Upper lobe of right lung (tissue), 1 donor: ENCODE measurements at places on chromosomes 5 and 9. TPM values are rescaled to one million over a fixed set of nuclear protein-coding genes. Genes with fewer than 3 reads are reported as not detected.

Gene IQGAP2
- total RNA-seq = 31.0 TPM

- no peaks in the 10 kb centered on the region for H3K27me3 ChIP-seq
- DNase-seq = no peak
- H3K4me3 ChIP-seq = no peak overlapping the region
- no peaks in the 10 kb centered on the region for H3K4me1 ChIP-seq
- H3K36me3 ChIP-seq = no peaks in the 10 kb centered on the region
Observed at GRCh38 chr5:114407783-114408182, 45.9 kb downstream of the KCNN2 start.

Gene UCK1
- 27.9 TPM for total RNA-seq

GRCh38 chr9:130578865-130579737 is at the start of gene FUBP3:
FUBP3 (plus strand) TSS chr9:130579577; CDS start chr9:130579681, 104 bp downstream.
- H3K36me3 ChIP-seq = peaks cover 5% of the 10 kb centered on the region
- H3K27me3 ChIP-seq = no peaks in the 10 kb centered on the region
- peak within 1 kb of the TSS; percentile 94 for H3K4me3 ChIP-seq
- peak; percentile 97 for DNase-seq

DNA sequence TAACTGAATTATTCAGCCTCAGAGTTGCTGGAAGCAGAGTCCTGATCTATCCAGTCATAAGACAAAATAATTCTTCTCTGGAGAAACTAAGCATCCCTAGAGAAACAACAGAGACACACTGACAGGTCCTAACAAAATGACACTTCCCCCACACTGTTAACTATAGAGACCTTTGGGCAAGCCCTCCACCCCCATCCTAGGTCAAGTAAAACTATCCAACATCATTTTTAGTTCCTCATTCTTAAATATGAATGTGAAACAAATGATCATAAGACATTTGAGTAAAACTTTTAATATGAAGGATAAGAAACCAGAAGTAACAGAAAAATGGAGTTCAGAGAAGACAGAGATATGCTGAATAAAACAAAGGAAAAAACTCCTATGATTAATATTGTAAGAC is 30.9 kb downstream of the CNTLN start:
- H3K4me1 ChIP-seq = no peaks in the 10 kb centered on the region
- DNase-seq = no peak
- no peaks in the 10 kb centered on the region for H3K27me3 ChIP-seq
- no peaks in the 10 kb centered on the region for H3K36me3 ChIP-seq
- no peak overlapping the region for H3K4me3 ChIP-seq
- H3K27ac ChIP-seq = no peak overlapping the region

DNA sequence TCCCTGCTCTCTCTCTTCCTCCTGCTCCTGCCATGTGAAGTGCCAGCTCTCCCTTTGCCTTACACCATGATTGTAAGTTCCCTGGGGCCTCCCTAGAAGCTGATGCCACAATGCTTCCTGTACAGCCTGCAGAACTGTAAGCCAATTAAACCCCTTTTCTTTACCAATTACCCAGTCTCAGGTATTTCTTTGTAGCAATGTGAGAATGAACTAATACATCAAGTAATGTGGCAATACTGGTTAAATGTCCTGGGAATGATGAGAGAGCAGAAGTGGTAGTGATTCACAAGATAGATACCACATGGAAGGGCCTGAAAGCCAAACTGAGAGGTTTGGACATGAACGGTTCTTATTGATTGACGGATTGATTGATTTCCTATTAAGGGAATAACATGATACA is 62.6 kb upstream of the IL12B start:
- H3K27ac ChIP-seq = no peak overlapping the region
- H3K4me1 ChIP-seq = no peaks in the 10 kb centered on the region
- no peaks in the 10 kb centered on the region for H3K27me3 ChIP-seq

Gene RIOK2
- total RNA-seq = 22.2 TPM

DNA sequence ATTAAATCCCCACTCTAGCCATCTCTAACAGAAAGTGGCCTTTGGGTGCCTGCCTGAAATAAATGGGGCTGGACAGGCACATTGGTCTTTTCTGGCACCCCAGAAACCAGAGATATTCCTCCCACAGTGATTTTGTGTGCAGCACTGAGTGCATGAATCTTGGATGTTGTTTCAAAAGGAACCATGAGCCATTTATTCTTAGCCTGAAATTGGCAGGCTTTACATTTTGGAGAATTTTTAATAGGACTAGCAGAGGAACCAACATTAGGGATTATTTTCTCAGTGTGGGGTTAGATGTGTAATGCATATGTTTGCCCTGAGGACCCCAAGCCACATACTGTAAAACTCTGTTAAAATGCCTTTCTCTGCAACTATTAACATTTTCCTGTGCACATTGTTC is 451.3 kb downstream of the NFIB start:
- no peaks in the 10 kb centered on the region for H3K27me3 ChIP-seq
- H3K27ac ChIP-seq = no peak overlapping the region
- peaks cover 12% of the 10 kb centered on the region for H3K4me1 ChIP-seq
- DNase-seq = no peak

DNA sequence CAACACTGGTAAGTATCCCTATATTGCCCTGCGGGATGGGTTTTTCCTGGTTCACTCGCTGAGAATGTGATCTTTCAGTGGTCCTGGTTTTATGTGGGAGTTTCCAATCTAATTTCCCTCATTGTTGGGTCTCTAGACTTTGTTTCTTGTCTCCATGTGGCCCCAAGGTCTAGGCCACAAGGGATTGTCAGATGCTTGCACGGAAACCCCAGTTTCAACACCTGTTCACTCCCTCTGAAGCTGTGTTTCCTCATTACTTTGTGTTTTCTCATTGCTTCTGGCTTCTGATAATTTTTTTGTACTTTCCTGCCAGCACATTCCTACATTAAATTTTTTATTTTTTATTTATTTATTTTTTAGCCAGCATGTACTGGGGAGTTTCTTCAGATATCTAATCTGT is 191.5 kb downstream of the TTLL11 start:
- DNase-seq = no peak
- no peaks in the 10 kb centered on the region for H3K4me1 ChIP-seq
- H3K36me3 ChIP-seq = no peaks in the 10 kb centered on the region
- no peak overlapping the region for H3K27ac ChIP-seq
- H3K27me3 ChIP-seq = no peaks in the 10 kb centered on the region

- H3K36me3 ChIP-seq = no peaks in the 10 kb centered on the region
- H3K27ac ChIP-seq = no peak overlapping the region
- H3K4me1 ChIP-seq = peaks cover 5% of the 10 kb centered on the region
- no peak overlapping the region for H3K4me3 ChIP-seq
- no peak for DNase-seq
Observed at GRCh38 chr5:143120460-143121134, 282.9 kb downstream of the NR3C1 start.

GRCh38 chr5:116733991-116734975 is 159.7 kb upstream of the SEMA6A start:
- no peaks in the 10 kb centered on the region for H3K27me3 ChIP-seq
- no peak overlapping the region for H3K4me3 ChIP-seq
- H3K27ac ChIP-seq = no peak overlapping the region
- H3K4me1 ChIP-seq = peaks cover 17% of the 10 kb centered on the region
- DNase-seq = no peak

Gene GABRA1
- total RNA-seq = not detected

- H3K36me3 ChIP-seq = no peaks in the 10 kb centered on the region
- DNase-seq = no peak
- no peaks in the 10 kb centered on the region for H3K4me1 ChIP-seq
Observed at GRCh38 chr5:29122306-29122705, 2071.2 kb upstream of the CDH6 start.

Gene FBP2
- total RNA-seq = not detected

Gene ELOVL7
- 8.2 TPM for total RNA-seq

Gene VDAC1
- total RNA-seq = 112 TPM

Gene C5orf58
- total RNA-seq = not detected
